ENCODE measurements at places on chromosomes 7 and 10.

- peaks cover 17% of the 10 kb centered on the region for H3K4me1 ChIP-seq
- DNase-seq = no peak
- no peaks in the 10 kb centered on the region for H3K36me3 ChIP-seq
These were observed 38.4 kb downstream of the PTPRE start for GRCh38 chr10:127945341-127945758.

DNA sequence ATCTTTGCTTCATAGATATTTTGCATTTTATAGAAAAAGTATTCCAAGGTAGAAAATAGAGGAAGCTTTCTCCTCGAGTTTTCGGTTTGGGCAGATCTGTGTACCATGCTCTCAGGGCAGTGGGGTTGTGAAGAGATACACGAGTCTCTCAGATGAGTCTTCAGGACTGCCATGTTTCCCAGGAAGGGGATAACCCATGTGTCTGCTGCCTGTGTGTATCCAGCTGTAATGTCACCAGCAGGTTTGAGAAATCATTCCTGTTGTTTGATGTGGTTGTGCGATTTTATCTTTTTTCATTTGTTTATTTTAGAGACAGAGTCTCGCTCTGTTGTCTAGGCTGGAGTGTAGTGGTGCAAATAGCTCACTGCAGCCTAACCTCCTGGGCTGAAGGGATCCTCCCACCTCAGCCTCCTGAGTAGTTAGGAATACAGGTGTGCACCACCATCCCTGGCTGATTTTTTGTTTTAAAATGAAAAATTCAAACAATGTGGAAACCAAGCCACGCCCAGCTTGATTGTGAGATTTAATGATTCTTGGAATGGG lies 48.9 kb downstream of the SNX10 start:
- no peaks in the 10 kb centered on the region for H3K27me3 ChIP-seq
- H3K4me3 ChIP-seq = no peak overlapping the region
- no peak for DNase-seq
- H3K27ac ChIP-seq = no peak overlapping the region

DNA sequence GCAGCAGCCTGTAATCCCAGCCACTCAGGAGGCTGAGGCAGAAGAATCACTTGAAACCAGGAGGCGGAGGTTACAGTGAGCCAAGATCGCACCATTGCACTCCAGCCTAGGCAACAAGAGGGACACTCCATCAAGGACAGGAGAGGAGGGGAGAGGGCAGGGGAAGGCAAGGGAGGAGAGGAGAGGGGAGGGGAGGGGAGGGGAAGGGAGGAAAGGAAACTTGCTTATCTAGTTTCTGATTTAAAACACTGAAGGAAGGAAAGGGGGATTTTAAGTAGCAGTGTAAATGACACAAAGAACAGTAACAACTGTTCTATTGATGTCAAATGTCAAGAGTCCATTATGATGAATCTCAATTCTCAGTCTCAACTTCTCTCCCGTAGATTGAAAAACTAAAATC lies 43.7 kb downstream of the SRPK2 start:
- no peak for DNase-seq
- no peak overlapping the region for H3K4me3 ChIP-seq
- no peaks in the 10 kb centered on the region for H3K36me3 ChIP-seq
- no peak overlapping the region for H3K27ac ChIP-seq
- H3K4me1 ChIP-seq = peaks cover 23% of the 10 kb centered on the region
- H3K27me3 ChIP-seq = no peaks in the 10 kb centered on the region

GRCh38 chr10:22615819-22616499 lies 98.4 kb downstream of the PIP4K2A start:
- H3K27me3 ChIP-seq = no peaks in the 10 kb centered on the region
- DNase-seq = no peak
- peak overlapping the region; percentile 39 for H3K27ac ChIP-seq
- no peaks in the 10 kb centered on the region for H3K36me3 ChIP-seq
- no peaks in the 10 kb centered on the region for H3K4me1 ChIP-seq

GRCh38 chr10:94129393-94130130 lies 135.8 kb downstream of the PLCE1 start:
- no peak overlapping the region for H3K27ac ChIP-seq
- H3K27me3 ChIP-seq = no peaks in the 10 kb centered on the region
- DNase-seq = no peak
- H3K36me3 ChIP-seq = no peaks in the 10 kb centered on the region
- H3K4me3 ChIP-seq = no peak overlapping the region
- H3K4me1 ChIP-seq = no peaks in the 10 kb centered on the region

DNA sequence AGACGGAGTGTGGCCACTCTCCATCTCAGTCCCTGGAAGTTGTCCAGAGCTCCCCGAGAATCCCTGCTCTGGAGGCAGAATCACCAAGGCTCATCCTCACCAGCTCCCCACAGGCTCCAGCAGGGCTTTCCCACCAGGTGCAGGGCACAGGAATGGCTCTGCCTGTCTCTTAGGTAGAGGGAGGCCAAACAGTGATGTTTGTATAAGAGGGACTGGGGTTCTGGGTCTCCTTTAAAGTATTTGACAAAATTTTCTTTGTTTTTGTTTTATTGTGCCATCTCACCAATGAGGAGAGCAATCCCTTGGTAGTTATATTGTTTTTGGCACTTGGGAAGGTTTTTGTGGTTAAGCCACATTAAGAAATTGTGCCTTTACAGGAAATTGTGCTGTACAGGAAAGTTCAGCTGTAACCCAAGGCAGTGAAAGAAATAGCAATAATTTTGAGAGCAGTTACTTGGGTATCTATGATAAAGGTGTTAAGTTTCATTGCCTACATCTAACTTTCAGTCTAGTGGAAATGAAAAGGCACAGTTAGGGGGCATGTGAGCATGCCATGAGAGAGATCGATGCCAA lies 219.3 kb upstream of the PRSS58 start:
- H3K4me1 ChIP-seq = no peaks in the 10 kb centered on the region
- H3K27me3 ChIP-seq = no peaks in the 10 kb centered on the region
- H3K4me3 ChIP-seq = no peak overlapping the region
- no peak overlapping the region for H3K27ac ChIP-seq

GRCh38 chr10:6621536-6621935 lies 41.5 kb upstream of the PRKCQ start:
- no peaks in the 10 kb centered on the region for H3K36me3 ChIP-seq
- no peak for DNase-seq
- H3K4me1 ChIP-seq = no peaks in the 10 kb centered on the region
- H3K27me3 ChIP-seq = no peaks in the 10 kb centered on the region
- H3K4me3 ChIP-seq = no peak overlapping the region

- DNase-seq = no peak
- no peaks in the 10 kb centered on the region for H3K36me3 ChIP-seq
- no peaks in the 10 kb centered on the region for H3K27me3 ChIP-seq
- H3K4me3 ChIP-seq = no peak overlapping the region
These were observed 202.2 kb downstream of the VTI1A start for GRCh38 chr10:112649006-112649821.

- H3K4me3 ChIP-seq = no peak overlapping the region
- peak overlapping the region; percentile 78 for H3K27ac ChIP-seq
- no peaks in the 10 kb centered on the region for H3K27me3 ChIP-seq
These were observed 98.9 kb downstream of the LHPP start for GRCh38 chr10:124560377-124561105.

- no peak overlapping the region for H3K4me3 ChIP-seq
- no peaks in the 10 kb centered on the region for H3K27me3 ChIP-seq
- peaks cover 83% of the 10 kb centered on the region for H3K4me1 ChIP-seq
- H3K27ac ChIP-seq = peak overlapping the region; percentile 99
These were observed 4.4 kb downstream of the BAG3 start for GRCh38 chr10:119655566-119656001.

DNA sequence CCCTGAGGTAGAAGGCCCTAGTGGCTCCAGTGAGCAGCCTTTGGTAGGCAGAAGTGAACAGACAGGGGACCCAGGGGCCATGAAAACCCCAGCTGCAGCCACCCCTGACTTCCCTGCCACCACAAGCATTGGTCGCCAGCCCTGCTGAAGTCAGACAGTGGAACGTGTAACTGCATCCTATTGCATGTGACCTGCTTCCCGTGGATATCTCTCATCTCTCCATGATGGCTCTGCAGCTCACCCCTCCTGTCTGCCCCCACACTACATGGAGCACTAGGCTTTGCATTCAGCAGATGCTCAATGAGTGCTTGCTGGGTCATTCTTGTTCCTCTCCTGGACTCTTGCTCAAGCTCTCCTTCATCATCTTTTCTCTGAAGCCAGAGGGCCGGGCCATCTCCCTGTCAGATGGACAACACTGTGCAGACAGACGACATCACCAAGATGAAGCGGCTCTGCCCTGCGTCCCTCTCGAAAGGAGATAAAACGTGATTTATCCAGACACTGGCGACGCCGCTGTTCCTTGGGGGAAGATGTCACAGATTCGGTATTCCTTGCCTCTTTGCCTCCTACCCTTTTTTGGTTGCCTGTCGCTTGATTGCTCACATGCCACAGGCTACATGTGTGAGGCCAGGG lies 117.5 kb downstream of the SH3PXD2A start:
- H3K27me3 ChIP-seq = no peaks in the 10 kb centered on the region
- H3K4me1 ChIP-seq = peaks cover 87% of the 10 kb centered on the region
- no peaks in the 10 kb centered on the region for H3K36me3 ChIP-seq
- no peak overlapping the region for H3K4me3 ChIP-seq
- peak overlapping the region; percentile 89 for H3K27ac ChIP-seq

DNA sequence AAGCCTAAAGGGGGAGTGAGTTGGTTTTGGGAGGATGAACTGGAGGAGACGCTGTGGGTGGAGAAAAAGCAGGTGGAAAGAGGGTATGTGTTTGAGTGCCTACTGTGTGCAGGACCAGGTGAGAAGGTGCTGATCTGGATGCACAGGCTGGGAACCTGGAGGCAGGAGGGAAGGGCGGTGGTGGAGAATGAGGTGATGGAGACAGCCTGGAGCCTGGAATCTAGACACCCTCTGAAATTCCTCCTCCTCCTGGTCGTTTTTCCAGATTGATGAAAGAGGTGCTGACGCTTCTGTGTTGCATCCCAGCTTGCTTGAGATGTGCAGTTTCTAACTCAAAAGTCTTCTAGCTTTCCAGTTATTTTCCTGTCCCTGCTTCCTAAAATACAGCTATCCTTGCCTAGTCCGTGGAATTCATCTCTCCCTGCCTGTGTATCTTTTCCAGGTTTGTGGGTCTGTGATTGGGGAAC lies 67.5 kb downstream of the LRMDA start:
- DNase-seq = no peak
- H3K27ac ChIP-seq = no peak overlapping the region
- no peak overlapping the region for H3K4me3 ChIP-seq
- H3K27me3 ChIP-seq = no peaks in the 10 kb centered on the region

- no peak overlapping the region for H3K27ac ChIP-seq
- no peak for DNase-seq
- no peak overlapping the region for H3K4me3 ChIP-seq
- no peaks in the 10 kb centered on the region for H3K4me1 ChIP-seq
- no peaks in the 10 kb centered on the region for H3K36me3 ChIP-seq
These were observed 311.0 kb downstream of the GPAM start for GRCh38 chr10:111872591-111872990.

GRCh38 chr10:81944609-81945008 lies 69.6 kb downstream of the NRG3 start:
- H3K4me3 ChIP-seq = no peak overlapping the region
- no peaks in the 10 kb centered on the region for H3K4me1 ChIP-seq
- no peaks in the 10 kb centered on the region for H3K36me3 ChIP-seq
- H3K27me3 ChIP-seq = no peaks in the 10 kb centered on the region

- H3K27ac ChIP-seq = no peak overlapping the region
- DNase-seq = no peak
- no peaks in the 10 kb centered on the region for H3K36me3 ChIP-seq
- H3K27me3 ChIP-seq = no peaks in the 10 kb centered on the region
- no peak overlapping the region for H3K4me3 ChIP-seq
- H3K4me1 ChIP-seq = peaks cover 52% of the 10 kb centered on the region
These were observed 76.0 kb upstream of the AGBL3 start for GRCh38 chr7:134910214-134910890.

Measured in esophagus squamous epithelium (tissue), 5 donors.